ENCODE measurements at places on chromosomes 7 and 10.

DNA sequence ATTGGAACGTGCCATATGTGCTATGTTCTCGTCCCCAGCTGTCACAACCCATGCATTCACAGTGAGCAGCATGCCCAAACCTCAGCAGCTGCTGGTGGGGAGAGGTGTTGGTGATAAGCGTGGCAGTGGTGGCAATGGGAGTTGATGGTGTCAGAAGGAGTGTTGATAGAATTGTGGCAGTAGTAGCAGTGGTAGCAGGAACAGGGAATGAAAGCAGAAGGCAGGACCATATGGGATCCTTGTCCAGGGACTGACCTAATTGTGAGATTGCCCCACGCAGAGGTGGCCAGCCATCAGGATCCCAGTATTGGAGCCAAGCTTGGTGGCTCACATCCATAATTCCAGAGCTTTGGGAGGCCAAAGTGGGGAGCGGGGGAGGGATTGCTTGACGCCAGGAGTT, 276.3 kb downstream of the GALNT17 start:
- no peak for DNase-seq

DNA sequence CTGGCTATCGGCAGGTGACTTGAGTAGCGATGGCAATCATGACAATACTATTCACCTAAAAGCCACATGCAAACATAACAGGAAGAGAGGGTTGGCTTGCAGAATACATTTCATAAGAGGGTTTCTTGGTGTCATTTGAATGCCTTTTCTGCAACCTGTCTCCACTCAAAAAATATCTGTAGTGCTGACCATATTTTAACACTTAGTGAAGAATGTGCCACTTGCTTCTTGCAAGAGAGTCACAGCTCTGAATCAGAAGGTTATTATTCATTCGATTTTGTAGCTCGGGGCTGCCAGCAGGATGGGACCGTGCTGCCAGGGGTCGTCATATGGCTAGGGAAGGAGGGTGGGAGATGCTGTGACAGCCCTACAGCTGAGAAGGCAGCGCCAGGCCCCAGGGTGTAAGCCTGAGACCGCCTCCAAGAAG, 152.0 kb upstream of the PITRM1 start:
- DNase-seq, result no peak

DNA sequence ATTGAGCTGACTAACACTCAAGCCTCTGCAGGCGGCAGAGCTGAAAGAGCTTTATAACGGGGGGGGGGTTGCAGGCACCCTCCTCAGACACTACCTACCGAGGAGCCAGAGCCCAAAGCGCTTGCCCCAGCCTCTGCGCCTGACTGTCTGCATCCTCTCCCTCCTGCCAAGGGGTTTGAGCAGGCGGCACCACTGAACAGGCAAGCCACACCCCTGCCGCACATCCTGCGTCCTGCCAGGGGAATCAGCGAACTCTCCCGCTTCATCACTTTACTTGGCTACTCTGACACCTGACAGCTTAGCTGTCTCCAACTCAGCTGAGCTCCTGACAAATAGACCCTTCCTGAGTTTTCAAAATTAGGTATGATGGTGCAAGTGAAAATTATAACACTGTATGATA, 432.6 kb upstream of the ANKRD30A start:
- no peak for DNase-seq

GRCh38 chr10:116690356-116691322, 51.7 kb downstream of the HSPA12A start:
- no peak for DNase-seq

- no peak for DNase-seq
Observed at GRCh38 chr10:84008878-84009277, 130.4 kb upstream of the GHITM start.

- no peak for DNase-seq
Observed at GRCh38 chr7:117951691-117952280, 78.5 kb upstream of the CTTNBP2 start.

DNA sequence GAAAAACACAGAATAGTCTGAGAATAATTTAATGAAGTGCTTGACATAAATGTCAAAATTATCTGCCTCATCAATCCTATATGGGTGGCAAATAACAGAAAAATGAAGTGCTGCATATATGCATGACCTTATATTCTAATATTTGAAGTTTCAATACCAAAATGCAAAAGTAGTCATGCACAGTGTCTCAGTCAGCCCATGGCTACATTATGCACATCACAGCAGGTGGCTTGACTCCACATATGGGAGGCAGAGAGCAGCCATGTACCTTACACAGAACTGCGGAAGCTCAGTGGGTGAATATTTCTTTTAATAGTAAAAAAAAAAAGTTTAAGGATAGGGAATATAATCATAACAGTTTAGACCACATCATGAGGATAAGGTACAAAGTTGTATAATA, 17.4 kb upstream of the LIPN start:
- DNase-seq, result no peak

DNA sequence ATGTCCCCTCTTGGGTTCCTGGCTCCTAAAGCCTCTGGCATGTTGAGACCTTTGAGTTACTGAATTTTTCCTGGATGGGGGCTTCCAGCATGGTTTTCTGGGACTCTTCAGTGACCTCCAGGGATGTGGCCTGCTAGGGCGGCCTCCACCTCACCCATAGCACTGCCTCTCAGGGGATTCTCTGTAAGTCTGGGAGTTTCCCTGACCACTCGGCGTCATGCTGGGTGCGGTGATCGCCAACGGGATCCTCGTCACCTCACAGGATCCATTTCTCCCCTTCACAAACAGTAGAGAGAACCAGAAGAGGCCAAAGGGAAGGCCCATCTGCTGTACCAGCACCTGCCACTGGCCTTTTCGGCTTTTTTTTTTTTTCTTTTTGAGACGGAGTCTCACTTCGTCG, 84.3 kb downstream of the NPTX2 start:
- DNase-seq, result no peak

- no peak for DNase-seq
Observed at GRCh38 chr10:486206-486605, 203.3 kb downstream of the DIP2C start.

GRCh38 chr10:71538608-71539260, 142.0 kb downstream of the CDH23 start:
- DNase-seq, result no peak

DNA sequence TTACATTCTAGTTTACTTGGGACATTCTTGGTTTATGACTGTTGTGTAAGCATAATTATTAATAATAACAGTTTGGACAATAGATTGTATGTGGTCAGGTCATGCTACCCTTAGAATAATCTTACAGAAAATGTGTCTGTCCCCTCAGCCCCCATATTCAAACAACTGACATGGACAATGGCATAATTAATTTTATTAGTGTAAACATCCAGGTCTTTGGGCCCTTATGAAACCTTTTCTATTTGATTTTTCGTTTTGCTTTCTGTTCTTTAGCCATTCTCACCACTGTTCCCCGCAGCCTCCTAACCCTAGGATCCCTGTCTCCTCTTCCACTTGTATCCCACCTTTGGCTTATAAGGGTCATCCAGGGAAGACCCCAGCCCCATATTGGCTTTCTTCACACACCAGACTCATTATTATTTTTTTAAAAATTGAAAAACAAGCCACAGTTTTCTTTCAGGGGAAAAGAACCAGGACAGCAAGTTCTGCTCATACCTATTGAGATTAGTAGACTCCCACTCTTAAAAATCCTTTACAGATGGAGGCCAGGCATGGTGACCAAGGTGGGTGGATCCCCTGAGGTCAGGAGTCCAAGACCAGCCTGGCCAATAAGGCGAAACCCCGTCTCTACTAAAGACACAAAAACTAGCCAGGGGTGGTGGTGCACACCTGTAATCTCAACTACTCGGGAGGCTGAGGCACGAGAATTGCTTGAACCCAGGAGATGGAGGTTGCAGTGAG, 11.5 kb downstream of the VIM start:
- no peak for DNase-seq
